D341Med (cell line): ENCODE measurements at places on chromosomes 4 and X.
A peak's percentile ranks its signal among the peaks of the same experiment; 100 is the strongest.

DNA sequence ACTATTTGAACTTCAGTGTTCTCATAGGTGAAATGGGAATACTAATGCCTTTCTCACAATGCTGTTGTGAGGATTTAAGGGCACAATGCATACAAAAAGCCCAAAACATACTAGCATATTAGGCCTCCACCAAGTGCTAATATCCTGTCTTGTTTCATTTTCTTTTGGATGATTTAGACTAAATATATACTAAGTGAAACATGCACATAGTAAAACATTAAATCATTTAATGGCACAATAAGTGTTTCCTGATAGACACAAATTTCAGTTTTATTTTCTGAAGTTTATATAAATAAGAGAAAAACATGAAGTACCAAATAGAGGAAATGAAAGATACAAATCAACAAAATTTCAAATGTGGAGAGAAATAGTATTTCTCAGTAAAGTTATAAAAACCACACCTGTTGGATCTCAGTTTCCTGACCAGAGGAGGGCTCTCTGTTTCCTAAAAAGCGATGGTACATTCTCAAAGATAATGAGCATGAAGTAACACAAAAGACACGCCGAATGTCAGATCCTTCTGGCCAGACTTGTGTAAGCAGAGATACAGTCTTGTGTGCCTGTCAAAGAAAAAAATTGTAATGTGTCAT is 25.1 kb downstream of the DDX60 start:
- DNase-seq: no peak

- DNase-seq: no peak
These were observed 40.5 kb upstream of the C4orf50 start for GRCh38 chr4:6058531-6059374.

- no peak for DNase-seq
These were observed 408.7 kb upstream of the PITX2 start for GRCh38 chr4:111031596-111031995.

DNA sequence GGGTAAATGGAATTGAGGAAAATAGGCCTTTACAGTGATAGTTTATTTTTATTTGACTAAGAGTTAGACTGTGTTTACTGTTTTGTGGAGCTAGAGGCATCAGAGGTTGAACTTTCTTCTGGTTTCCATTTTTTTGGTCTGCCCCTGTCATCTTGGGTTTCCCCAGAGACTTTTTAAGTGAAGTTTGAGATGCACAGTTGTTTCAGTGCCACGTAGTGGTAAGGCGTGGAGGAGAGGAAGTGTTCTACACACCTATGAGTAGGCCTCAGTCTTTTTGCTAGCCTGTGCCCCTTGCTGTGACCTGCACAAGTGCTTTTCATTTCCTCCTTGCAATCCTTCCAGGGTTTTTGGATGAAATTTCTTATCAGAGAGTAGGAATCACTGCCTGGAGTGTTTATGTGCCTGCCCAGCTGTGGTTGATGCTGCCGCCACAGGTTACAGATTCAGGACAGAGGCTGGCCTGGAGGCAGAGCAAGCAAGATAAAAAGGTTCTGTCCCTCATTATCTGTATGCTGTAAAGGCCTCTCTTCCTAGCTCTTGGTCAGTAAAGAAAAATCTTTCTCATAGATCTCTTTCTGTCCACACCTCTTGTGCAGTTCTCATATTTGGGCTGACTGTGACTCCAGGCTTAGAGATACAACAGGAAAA is 12.5 kb upstream of the HSFX4 start:
- DNase-seq: no peak

- no peak for DNase-seq
These were observed 9.4 kb upstream of the FMR1 start for GRCh38 chrX:147902270-147902669.

- DNase-seq: no peak
These were observed 23.3 kb downstream of the MECP2 start for GRCh38 chrX:154074199-154074598.

DNA sequence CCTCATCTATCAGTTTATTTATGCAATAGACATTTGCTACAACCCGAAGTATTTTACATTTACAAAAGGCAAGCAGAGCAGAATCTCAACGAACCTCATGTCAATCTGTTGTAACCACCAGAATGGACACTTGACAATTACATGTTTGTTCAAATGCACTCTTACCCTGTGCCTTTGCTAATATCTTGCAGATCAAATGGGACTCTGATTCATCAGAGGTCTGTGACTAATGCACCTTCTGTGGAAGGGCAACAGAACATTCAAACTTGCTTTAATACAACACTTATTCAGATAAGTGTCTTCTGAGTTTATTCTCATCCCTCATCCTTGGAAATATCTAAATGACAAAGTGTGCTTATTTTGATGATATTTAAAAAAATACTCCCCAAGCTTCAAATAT is 644.7 kb upstream of the PCDH10 start:
- DNase-seq: no peak

DNA sequence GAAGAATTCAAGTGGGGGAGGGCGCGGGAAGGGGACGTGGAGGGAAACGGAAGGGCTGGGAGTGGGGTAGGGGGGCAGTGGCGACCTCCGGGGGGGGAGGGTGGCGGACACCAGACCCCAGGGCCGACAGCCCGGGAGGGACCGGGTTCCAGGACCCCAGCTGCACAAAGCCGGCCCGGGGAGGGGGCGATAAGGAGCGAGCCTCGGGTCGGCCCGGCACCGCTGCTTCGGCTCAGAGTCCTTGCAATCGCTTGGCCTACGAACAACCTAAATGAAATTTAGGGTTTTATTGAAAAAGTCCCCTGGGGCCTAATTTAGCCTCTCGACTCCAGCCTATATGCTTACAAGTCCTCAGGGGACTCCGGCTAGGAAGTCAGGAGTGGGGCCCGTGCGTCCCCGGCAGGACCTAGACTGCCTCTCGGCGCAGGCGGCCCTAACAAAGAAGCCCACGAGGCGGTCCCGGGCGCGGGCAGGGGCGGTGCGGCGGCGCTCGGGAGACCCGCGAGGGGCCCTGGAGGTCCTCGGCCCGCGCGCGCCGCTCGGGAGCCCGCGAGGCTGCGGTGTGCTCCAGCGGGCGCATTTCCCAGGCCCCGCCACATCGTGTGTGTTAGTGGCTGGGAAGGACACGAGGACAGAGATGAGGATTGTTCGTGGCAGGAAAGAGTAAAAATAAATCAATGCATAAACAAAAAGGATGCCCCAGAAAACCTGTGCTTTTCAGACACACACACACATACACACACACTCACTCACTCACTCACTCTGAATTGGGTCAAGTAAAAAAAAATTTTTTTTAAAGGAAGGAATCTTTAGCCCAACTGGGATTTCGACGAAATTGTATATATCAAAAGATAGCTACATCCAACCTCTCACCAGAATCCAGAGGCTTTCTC is 70.0 kb downstream of the MGST2 start:
- DNase-seq: peak; percentile 63
